ENCODE measurements at places on chromosomes 5 and 9. TPM values are rescaled to one million over a fixed set of nuclear protein-coding genes. Genes with fewer than 3 reads are reported as not detected.

GRCh38 chr9:125548141-125548540, 158.9 kb downstream of the MAPKAP1 start:
- no peak for DNase-seq

DNA sequence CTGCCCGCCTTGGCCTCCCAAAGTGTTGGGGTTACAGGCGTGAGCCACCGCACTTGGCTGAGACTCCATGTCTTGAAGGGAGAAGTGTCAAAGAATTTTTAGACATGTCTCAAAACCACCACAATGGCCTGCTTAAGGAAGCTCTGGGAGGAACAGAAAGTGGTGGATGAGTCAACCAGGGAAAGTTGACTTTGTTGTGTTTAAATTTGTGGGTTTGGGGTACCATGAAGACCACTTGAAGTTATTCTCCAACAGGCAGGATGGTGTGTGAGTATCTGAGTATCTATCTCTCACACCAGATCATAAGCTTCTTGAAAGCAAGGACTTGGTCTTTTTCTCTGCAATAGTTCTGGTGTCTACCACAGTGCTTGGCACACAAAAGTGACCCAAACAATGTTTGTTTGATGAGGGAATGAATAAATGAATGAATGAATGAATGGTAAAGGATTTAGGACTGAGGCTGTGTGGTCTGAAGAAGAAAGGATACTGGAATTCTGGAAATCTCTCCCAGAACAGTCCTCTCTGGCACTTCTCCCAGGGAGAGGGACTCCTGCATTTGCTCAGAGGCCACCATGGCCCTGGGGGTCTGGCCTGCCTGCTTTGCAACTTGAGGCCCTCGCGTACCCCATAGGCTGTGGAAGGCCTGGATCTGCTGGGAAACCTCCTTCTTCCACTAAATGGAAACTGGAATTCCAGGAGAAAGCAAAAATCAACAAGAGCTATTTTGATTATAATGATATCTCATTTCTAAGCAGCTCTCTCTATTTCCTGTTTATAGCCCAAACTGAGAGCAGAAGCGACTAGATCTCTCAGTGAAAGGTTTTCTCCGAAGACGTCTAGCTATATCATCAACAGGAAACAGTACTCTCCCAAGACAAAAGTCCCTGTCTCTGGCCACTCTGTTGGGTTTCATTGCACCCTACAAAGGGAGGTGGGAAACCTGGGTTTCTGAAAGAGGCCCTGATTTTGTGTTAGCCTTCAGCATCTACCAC, 187.9 kb downstream of the PALM2AKAP2 start:
- no peak for DNase-seq

The PCDHGB6 gene
- 13.8 TPM for total RNA-seq

DNA sequence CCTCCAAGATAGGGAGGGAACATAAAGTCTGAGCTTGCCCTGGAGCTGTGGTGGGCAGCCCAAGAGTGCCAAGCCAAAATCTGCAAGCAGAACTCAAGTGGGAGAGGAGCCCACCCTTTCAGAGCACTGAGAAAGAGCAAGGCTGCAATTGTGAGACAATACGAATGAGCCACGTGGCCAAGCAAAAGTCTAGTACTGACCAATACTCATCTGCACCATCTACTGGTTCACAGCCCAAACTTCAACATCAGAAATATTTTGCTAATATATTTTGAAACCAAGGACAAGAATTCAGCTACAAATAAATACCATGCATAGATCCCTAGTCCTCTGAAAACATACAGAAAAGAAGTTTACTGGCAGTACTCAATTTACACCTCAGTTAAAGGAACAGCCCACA, 696.2 kb upstream of the COX7C start:
- no peak for DNase-seq

DNA sequence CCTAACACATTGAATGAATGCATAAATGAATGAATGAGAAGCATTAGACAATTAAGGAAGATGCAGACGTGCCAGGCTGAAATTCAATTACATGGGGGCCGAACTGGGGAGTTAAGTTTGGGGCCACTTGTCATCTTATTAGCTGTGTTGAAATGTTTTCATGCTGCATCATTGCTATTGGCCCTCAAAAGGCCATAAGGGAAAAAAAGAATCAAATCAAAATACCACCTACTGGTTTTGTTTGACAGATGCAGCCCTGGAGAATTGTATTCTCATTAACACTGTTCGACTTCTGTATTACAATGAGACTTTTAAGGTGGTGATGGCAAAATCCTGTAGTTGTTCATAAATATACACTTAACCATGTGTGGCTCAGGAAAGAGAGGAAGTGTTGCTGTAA, 38.4 kb downstream of the UBE2QL1 start:
- no peak for DNase-seq

The KIF4B gene
- not detected for total RNA-seq

DNA sequence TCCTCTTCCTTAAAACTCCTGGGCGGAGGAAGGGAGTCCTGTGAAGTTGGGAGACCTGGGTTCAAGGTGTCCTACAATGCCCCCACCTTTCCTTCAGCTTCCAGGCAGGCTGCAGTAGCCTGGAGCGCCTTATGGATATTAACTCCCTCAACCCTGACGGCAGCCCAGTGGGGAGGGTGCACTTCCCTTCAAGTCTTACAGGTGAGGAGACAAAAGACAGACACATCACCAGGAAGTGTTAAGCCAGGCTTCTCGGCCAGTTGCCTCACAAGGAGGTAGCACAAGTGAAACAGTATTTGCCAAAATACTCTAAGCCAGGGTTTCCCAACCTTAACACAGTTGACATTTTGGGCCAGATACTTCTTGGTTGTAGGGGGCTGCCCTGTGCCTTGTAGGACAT, 4.2 kb downstream of the TRIM7 start:
- no peak for DNase-seq

DNA sequence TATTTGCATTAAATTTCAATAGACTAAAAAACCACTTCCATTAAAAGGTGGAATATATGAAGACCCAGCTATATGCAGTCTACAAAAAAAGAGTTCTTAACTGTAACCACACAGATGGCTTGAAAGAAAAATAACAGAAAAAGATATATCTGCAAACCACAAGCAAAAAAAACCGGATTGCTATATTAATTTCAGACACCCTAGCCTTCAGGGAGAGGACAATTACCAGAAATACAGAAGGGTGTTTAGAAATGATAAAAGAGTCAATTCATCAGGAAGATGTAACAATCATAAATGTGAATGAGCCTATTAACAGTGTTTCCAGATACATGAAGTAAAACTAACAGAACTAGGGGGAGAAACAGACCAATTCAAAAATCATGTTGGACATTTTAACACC, 56.9 kb upstream of the SMIM23 start:
- DNase-seq, result no peak

The SLC35A4 gene
- total RNA-seq, result 62.2 TPM

DNA sequence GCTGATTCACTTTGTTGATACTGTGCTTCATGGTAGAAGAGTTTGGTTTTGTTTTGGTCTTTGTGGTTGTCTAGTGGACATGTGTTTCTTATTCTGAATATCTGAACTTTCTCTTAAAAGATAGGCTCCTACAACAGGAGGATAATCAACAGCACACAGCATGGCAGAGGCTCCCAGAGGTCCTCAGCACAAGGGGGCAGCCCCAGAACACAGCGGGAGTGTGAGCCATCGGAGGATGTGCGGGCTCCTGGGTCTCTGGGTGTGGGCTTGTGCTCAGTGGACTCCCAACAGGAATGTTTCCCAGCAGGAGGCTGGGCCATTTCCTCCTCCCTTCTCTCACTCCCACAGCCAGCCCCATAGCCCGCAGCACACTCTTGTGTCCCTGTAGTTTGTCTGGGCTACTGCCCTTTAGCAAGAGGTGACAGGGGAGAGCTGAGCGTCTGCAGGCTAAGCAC, 164.3 kb upstream of the OTULINL start:
- DNase-seq, result no peak

DNA sequence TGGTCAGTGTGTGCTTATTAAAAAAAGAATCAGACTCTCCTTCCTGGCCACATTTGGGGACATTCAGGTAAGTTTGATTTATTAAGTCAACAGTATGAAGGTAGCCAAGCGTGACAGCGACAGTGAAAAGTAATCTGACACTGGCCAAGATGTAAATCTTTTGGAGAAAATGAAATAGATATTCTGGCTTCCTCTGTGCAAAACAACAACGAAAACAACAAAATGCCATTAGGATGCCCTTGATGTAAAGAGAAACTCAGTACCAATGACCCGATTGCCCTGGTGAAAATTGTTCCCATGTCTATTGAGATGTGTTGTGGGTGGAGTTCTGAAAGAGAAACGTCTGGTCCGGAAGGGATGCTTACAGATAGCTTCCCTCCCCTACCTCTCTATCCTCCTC, 267.8 kb downstream of the MAT2B start:
- no peak for DNase-seq

DNA sequence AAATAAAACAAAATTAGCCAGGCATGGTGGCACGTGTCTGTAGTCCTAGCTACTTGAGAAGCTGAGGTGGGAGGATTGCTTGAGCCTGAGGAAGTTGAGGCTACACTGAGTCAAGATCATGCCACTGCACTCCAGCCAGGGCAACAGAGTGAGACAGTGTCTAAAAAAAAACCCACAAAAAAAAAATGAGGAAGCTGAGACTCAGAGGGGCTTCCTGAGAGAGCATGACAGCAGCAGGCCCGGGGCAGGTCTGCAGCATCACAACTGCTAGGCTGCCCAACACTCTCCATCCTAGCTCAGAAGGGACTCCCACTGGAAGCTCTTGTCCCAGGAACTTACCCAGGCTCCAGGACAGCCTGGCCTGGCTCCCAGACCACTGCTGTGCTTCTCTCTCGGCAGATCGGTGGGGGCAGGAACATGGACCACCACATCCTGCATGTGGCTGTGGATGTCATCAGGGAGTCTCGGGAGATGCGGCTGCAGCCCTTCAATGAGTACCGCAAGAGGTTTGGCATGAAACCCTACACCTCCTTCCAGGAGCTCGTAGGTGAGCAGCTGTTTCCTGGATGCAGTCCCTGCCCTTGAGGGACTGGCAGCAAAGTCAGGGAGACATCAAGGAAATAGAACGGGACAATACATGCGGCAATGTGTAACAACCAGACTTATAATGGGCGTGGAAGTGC, 19.1 kb downstream of the PTGS1 start:
- DNase-seq, result no peak

DNA sequence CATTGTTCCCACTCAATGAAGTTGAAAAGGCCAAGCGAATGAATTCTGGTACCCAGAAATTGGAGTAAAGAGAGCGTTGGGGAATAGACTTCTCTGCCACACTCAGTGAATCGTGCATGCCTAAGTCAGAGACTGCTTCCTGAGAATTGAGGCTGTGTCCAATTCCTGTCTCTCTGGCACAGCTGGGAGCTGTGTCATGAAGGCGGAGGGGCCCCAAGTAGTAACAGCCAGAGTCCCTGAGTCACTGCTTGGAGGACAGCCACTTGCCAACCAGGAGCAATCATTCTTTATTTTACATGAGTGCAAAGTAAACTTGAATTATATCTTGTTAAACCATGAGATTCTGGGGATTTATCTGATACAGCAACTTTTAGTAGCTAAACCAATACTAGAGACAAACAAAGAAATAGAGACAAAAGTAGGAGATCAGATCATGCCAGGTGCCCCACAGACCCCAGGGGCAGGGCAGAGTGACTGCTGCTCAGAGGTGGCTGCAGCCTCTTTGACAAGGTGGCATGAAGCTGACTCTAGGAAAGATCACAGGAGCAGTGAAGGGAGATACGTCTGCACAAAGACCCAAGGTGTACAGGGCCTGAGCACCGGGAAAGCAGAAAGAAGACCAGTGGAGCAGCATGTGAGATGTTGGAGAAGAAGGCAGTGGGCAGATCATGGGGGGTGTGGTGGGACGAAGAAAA, 246.0 kb downstream of the GADD45G start:
- DNase-seq, result no peak

DNA sequence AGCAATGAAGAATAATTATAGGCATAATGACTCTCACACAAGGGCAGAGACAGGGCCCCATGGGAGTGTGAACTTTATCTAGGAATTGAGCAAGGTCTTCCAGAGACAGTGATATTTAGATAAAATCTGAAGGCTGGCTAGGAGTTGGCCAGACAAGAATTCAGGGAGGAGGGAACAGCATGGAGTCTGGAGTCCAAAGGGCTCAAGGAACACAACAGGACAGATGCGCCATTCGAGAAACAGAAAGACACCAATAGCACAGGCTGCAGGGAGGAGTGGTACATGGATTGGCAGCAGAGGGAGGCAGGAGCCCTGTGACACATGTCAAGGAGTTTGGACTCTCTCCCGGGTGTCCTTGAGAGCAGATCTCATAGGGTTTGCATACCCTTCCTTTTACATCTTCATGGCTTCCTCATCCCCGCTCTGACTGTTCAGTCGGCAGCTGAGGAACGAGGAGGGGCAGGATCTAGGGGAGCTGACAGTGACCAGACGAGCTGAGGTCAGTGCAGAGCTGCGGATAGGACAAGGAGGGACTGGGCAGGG, 64.0 kb upstream of the XPA start:
- no peak for DNase-seq

DNA sequence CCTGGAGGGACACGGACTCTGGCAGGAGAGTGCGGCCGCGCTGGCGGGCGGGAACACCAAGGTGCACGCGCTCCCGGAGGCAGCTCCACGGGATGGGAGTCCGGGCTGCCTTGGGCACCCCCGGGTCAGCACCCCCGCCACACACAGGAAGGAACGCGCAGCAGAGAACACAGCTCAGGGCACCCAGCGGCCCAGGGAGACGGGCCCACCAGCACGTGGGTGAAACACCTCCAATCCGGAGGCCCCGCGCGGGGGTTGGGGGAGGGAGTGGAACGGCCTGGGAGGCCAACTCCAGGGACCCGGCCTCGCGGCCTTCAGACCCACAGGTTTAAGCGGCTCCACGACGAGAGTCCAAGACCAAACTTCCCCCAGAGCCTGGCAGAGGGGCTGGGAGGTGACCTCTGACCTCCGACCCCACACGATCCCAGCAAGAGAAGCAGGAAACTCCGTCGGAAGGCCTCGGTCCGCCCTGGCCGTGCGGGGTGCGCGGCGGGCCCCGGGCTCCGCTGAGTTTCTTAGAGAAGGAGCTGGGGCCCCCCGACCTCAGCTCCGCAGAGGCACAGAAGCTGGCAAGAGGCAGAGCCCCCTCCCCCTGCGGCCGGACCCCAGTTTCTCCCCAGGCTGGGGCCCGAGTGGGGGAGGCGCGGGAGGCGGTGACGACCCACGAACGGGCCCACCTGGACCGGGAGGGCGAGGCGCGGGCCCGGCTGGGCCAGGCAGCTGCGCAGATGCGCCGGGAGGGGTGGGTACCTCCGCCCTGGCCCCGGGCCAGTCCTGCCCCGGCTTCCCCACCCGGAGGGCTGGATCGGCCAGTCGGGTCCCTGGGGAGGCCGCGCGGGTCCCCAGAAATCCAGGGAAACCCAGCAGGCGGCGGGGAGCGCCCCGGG, 851 bp downstream of the NACC2 start:
- peak; percentile 87 for DNase-seq

GRCh38 chr5:56350597-56351170, 117.6 kb upstream of the ANKRD55 start:
- peak; percentile 82 for DNase-seq
